Mesothelial cell of epicardium (in vitro differentiated cells): ENCODE measurements at places on chromosomes 12 and 14.

GRCh38 chr14:65433157-65433556 lies 20.6 kb downstream of the FUT8 start:
- DNase-seq = no peak

DNA sequence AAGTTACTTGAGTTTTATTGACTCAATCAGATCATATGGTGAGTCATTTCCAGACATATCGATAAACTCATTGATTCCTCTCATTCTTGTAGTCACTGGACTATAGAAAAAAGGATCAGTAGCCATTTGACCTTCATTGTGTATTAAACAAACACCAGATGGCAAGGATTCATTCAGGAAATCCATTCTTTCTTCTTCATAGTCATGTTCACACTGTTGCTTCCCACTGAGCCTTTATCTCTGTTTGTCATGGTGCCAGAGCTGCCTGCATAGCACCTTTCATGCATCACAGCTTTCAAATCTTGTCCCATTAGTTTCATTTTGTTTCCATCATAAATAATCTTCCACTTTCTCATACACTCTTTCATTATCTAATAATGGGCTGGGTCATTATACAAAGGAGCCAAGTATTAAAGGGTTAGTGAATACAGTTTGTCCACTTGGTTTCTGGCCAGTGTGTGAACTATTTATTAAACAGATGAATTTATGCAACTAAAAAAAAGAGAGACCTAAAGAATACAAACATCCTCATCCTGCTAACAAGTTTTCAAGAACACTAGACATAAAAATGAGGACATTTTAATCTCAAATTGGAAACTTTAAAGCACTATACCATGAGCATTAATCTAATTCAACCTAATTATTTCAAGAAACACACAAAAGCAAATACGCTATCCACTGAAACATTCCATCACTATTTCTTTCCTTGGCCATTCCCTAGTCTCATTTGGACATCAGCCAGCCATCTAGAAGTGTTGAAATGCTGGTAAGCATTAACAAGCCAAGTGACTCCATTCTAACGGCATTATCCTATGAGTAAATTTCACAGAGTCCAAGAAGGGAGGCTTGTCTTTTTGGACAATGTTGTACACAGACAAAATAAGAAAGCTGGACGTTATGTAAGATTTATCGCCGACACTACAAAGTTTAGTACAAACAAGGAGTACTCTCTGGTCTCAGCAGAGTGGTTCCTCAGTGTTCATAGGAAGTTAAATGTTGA lies 476.5 kb downstream of the FOXG1 start:
- no peak for DNase-seq

- DNase-seq = no peak
Observed at GRCh38 chr12:90936230-90937005, 18.6 kb downstream of the CCER1 start.

DNA sequence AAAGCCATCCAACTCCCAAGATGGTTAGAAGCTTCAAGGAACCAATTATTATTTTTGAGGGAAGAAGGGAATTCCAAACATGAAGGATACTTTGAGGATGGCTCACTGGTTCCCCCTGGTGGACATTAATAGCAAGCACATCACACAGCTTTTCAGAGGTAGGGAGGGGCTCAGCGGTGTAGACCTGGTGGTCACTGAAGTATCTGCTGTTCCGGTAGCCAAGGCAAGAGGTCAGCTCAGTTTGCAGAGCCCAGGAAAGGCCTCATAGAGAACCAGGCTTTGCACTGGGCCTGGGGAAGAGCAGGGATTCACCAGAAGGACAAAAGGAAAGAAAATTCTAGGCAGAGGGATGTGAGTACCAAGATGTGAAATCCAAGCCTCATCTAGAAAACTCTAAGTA lies 118.7 kb downstream of the KSR2 start:
- no peak for DNase-seq

DNA sequence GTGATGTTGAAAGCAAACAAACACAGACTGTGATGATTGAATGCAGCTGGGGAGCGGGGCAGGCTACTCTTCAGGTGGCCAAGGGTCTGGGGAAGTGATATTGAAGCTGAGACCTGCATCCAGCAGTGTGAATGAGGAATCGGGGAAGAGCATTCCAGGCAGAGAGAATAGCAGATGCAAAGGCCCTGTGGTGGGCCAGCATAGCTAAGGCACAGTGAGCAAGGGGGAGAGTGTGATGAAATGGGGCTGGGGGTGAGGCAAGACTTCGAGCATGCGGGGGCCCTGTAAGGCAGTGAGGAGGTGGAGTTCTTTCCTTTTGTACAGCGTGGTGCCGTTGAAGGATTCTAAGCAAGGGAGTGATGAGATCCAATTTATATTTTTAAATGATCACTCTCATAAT lies 77.4 kb downstream of the KCNK13 start:
- DNase-seq = no peak

DNA sequence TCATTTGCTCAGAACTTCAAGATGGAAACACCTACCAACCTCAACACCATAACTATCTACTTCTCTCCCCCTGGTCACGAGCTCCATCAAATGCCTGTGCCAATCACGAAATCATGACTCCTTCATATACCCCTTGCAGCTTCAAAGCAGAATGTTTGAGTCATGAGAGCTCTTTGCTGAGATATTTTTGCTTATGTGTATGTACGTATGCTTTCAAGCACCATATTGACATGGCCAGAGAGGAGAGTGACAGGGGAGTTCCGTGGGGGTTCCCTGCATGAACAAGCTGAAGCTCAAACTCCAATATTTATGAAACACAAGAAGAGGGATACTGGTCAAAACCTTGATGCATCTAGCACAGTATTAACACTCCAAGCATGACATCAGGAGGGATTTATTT lies 374.4 kb downstream of the DPF3 start:
- no peak for DNase-seq

DNA sequence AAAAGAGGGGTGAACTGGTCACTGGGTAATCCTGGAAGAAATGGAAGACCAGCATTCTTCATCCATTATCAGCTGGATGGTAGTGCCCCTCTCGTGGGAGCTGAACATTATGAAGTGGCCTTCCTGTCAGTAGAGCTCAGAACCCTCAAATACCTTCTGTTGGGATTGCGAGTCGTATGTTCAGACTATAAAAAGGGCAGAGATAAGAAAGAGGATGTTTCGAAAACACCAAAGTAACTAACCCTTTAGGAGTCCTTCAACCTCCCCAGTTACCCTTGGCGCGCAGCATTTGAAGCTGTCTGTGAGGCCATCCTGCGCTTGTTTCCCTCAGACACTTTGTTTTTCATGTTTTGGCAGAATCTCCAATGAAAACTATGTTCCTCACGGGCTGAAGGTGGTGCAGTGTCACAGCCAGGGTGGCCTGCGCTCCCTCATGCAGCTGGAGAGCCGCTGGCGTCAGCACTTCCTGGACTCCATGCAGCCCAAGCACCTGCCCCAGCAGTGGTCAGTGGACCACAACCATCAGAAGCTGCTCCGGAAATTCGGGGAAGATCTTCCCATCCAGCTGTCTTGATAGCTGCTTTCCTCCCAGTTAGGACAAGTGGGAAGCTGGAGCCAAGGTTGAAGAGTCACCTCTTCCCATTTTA lies 19.3 kb upstream of the GALNT16 start:
- no peak for DNase-seq

DNA sequence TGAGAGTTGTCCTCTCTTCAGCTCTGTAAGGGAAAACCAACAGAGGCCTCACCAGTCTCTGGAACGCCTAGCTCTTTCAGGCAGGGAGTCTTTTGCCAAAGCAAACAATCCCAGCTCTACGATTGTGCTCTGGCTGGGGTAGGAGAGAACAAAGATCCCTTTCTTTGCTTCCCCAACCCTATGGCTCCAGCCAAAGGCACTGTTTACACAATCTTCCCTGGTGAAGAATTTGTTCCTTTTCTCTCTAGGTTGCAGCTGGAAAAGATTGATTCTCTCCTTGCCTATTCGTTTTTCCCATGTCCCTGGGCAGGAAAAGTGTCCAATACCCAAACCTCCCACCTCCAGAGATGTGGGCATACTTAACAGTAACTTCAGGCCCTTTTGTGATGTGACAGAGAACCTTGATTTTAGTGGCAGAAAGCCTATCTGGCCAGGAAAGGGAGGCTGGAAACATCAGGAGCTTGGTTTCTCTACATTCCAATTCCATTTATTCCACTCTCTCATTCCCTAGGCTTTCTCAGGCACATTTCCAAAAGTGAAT lies 16.8 kb downstream of the ATP5MC2 start:
- no peak for DNase-seq

DNA sequence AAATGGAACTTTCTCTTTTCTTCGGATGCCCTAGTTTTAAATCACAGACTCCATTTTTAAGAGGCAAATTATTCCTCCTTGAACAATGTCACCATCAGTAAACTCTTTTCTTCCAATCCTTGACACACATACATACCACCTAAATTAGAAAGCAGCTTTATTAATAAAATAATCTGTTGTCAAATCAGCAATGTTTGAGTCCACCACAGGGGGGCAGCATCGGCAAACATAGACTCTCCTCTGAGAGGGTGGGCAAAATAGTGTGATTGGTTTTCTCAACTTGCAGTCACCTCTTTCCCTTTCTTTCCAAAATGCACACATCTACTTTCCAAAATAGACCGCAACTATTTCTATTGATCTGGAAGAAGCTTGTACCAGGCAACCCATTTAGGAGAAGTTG lies 438.4 kb upstream of the OR4E1 start:
- no peak for DNase-seq

GRCh38 chr12:68779280-68779679 lies 28.7 kb upstream of the MDM2 start:
- no peak for DNase-seq

GRCh38 chr14:64730061-64730440 lies 25.8 kb downstream of the PLEKHG3 start:
- DNase-seq = no peak

DNA sequence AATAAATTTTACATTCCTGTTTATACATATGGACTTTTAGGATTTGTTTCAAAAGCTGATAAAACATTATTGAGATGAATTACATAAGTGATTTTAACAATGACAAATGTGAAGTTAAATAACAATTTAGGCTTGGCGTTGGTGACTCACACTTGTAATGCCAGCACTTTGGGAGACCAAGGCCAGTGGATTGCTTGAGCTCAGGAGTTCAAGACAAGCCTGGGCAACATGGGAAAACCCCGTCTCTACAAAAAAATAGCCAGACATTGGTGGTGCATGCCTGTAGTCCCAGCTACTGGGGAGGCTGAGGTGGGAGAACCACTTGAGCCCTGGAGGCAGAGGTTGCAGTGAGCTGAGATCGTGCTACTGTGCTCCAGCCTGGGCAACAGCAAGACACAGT lies 7.4 kb downstream of the ACOT2 start:
- no peak for DNase-seq

- DNase-seq = no peak
Observed at GRCh38 chr12:78864870-78865463, 393 bp downstream of the SYT1 start.

DNA sequence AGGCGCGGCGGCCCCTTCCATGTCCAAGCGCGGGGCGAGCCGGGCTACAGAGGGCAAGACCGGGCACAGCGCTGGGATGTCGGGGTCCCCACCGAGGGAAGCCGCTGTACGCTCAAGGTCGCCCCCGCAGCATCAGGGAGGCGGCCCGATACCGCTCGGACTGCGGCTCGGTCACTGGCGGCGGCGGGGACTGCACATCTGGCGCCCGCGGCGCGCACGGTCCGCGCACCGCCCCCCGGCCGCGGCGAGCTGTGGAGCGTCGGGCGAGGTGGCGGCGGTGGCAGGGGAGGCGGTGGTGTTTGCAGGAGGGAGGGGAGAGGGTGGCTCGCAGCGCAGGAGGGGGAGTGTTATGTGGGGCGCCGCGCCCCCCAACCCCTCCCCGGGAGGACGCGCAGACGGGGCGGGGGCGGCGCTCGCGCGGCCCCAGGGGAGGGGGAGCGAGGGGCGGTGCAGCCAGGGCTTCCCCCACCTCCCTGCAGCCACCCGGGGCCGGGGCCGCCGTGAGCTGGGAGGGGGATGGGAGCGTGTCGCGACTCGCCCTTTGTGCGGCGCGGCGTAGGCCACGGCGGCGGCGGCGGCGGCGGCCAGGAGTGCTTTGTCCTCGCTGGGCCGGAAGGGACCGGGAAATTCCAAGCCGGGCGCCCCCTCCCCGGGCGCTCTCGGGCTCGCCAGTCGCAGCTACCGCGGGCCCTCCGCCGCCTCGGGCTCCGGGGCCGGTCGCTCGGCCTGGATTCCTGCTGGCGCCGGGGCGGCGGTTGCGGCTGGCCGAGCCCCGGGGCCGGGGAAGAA lies at the start of gene NUAK1:
NUAK1 (minus strand) TSS at position 322 of the 789 bp plus-strand sequence; CDS start at position 21, 301 bp downstream.
- peak; percentile 70 for DNase-seq

DNA sequence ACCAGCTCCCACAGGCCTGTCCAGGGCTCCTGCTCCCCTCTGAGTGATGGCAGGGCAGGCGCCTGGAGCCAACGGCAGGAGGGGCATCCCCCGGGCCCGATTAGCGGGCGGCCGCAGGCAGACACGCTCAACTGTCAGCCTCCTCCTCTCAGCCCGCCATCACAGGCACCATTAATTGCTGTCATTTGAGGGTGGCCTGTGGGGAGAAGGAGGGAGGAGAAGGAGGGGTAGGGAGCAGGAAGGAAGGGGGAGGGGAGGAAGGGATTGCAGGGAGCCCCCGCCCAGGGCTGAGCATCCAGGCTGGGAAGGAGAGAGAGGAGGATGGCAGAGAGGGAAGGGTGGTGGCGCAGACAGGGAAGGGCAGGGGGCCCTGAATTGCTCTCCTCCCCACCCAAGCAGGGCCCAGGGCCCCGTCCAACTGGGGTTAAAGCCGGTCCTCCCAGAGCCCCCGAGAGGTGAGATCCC lies 36.1 kb downstream of the NCOR2 start:
- no peak for DNase-seq

GRCh38 chr14:99600232-99600888 lies 3.6 kb downstream of the CCDC85C start:
- no peak for DNase-seq

GRCh38 chr12:5396541-5396940 lies 35.4 kb upstream of the NTF3 start:
- DNase-seq = no peak

GRCh38 chr12:13011098-13011497 lies 11.0 kb upstream of the HEBP1 start:
- DNase-seq = no peak

GRCh38 chr12:66776974-66777373 lies 98.1 kb upstream of the GRIP1 start:
- DNase-seq = no peak

DNA sequence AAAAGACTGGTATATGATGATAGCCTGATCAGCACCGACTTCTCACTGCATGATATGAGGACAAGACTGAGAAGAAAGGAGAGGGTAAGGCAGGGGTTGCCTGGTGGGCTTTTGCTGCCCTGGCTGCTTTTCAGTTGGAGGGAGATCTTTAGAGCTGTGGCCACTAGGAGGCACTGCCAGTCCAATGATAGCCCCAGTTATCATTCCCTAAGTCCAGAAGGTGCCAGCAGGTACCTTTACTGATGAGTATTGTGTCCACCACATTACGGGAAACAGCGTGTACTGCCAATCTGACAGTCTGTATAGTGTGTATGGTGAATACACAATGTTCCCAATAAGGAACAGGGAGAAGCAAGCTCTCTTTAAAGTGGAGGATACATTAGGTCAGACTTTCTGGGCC lies 55.8 kb upstream of the CCDC175 start:
- no peak for DNase-seq
